ENCODE measurements at places on chromosomes 2 and 18.

GRCh38 chr2:53670331-53670730 is 97.3 kb upstream of the CHAC2 start:
- no peak for DNase-seq

DNA sequence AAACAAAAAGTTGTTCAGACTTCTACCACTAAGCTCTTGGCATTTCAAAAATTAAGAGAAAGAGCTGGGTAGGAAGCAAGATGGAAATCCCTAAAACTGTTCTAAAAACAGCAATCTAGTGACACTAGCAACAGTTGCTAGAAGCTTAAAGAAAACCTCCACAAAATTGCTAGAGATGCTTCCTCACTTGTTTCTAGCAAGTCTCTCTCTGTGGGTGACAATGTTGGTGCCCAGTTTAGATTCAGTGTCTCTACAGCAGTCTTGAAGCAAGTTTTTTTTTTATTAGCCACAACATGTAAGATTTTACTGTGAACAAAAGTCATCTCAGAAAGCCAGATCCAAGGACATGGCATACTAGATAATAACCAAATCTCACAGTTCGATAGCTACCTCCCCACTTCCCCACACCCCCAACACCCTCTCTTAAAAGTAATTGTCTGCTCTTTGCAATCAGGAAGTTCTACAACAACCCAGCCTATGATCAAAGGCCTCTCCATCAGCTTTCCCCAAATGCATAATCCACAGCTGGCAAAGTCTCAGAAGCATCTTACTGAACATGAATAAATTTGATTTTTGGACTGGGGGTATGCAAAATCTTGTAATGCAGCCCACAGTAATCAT is 70.0 kb downstream of the ANKRD44 start:
- no peak for DNase-seq

- no peak for DNase-seq
Measured at GRCh38 chr18:811182-811891, 705 bp downstream of the YES1 start.

DNA sequence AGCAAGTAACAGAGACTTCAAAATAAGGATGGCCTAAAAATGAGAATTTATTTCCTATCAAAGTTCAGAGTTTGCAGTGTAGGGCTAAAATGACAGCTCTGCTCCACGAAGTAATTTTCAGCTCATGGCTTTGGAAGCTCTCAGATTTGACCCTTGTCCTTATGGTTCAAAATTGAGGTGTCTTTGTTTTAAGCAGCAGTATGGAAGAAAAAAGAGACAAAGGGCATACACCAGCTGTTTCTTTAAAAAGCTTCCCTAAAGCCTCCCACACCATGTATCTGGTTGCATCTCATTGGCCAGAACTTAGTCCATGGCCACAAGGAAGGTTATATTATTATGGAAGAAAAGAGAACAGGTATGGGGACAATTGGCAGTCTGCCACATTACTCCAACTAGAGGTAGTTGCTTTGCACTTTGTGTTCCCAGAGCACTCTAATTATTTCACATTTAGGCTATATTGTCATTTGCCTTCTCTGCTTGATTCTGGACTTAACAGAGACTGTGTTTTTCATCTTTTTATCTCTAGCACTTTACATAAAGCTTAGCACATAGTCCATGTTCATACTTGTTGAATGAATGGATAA is 180.4 kb downstream of the MCFD2 start:
- DNase-seq: no peak

DNA sequence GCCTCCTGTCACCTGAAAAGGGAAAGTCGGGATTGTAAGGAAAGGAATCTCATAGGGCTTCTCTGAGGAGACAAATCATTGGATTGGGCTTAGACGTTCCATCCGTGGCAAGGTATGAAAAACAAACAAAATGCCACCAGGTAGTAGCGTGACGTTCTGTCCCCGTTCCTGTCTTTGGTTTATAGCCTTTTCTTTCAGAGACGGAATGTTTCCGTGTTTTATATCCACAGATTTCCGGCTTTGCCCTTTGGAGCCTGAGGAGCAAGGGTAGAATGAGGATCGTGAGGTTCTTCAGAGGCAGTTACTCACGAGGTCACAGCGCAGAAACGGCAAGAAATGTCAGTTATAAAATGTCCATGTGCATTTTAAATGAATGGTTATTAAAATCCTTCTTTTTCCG is 118.3 kb downstream of the TMEM18 start:
- DNase-seq: no peak

- no peak for DNase-seq
Measured at GRCh38 chr2:169704160-169704708, 10.0 kb downstream of the PHOSPHO2 start.

DNA sequence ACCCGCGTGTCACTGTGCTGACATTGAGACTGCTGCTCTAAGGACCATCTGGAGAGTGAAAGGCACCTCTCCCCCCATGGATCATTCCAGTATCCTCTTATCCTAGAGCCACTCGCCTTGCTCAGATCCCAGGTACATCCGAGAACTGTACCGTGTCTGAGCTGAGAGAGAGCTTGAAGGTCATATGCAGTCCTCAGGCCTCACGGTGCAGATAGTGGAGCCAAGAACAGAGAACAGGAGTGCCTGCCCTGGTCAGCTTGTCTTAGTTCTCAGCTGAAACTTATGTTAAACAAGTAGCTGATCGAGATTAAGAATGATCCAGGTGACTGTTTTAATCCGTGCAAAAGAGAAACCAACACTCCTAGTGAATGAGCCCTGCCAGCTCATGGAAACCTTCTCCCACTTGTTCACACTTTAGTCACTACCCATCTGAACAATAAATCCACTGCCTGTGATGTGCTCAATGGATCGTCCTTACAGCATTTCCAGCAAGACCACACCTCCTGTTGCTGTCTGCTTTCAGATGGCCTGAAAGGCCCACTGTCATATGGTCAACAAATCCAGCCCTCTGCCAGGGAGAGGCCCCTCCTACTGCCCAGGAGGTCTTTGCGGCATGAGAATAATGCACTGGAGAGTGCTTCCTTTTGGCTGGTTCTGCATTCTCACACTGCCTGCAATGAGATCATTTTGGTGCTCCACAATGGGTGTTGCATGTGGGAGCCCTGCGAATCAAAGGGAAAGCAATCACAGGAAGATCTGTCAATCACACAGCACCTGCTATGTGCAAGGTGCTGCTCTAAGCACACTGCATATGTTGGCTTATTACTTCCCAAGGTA is 43.7 kb upstream of the APCDD1 start:
- DNase-seq: no peak

All from hypothalamus (tissue), 51 donors.